ENCODE measurements at places on chromosomes 12 and 14. TPM values are rescaled to one million over a fixed set of nuclear protein-coding genes. Genes with fewer than 3 reads are reported as not detected.

The TAMALIN gene
- 52.9 TPM for polyA plus RNA-seq

The DHH gene
- polyA plus RNA-seq = 0.16 TPM

The DCN gene
- polyA plus RNA-seq = 429 TPM

DNA sequence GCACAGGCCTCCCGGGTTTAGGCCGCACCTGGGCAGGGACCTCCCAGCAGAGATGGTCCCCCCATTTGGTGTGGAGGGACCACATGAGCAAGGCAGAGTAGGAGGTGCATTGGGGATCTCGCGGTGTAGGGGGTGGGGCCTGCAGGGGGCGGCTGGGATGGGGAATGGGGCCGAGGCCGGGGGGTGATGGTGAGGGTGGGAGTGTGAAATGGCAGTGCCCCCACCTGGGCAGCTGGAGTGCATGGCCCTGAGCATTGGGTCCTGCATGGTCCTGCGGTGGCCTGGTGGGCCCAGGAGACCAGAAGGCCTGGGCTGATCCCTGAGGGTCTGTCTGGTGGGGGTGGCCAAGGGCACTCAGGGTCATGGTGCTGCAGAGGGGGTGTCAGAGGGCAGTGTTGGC lies 111.8 kb downstream of the KIF26A start:
- no peak for DNase-seq

- no peak for DNase-seq
Measured at GRCh38 chr14:40099316-40099715, 667.1 kb upstream of the FBXO33 start.

DNA sequence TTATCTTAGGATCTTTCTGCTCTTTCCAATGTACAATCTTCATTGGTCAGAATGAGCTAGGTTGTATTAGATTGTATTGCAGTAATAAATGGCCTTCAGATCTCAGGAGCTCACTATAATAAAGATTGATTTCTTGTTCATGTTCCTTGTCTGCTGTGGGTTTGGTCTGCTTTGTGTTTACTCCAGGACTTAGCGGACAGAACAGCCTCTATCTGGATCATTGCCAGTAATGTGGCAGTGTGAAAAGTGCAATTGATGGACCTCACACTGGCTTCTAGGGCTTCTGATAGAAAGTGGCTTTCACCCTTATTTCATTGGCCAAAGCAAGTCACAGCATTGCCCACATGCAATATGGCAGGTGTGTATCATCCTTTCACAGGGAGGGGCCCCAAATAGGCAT lies 81.2 kb downstream of the BTG1 start:
- peak; percentile 85 for DNase-seq

- DNase-seq = peak; percentile 66
Measured at GRCh38 chr12:82383930-82384552, 25.7 kb downstream of the METTL25 start.

- peak; percentile 58 for DNase-seq
Measured at GRCh38 chr12:69475237-69475975, 5.2 kb downstream of the FRS2 start.
